ENCODE measurements at places on chromosomes 2 and 18.

DNA sequence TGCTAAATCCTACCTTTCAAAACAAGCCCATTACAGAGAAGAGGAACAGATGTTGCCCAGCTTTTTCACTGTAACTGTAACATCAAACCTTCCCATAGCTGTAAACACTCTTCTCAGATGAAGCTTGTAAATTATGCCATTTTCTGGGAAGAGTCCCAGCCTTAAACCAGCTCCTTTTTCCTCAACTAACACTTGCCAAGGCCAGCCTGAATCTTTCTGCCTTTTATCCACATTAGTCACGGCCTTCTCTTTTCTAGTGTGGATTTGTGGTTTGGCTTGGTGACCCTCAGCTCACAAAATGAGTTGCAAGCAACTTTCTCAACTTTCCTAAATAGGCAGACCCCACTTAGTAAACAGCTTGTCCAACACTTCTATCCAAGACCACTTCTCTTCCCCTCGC is 90.2 kb downstream of the CABLES1 start:
- DNase-seq: no peak

DNA sequence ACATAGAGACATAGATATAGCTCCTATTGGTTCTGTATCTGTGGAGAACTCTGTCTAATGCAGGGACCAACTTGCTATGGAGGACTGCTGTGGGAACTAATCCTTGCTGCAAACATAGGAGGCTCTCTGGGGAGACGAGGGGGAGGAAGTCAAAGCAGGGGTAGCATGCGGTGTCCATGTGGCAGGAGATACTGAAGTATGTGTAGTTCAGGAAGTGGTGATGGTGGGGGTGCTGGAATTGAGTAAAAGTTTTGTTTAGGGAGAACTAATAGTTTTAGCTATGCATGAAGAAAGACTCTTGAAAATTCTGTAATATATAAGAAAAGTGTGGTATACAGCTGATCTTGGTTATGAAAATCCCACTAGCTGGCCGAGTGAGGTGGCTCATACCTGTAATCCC is 62.0 kb downstream of the ANKRD44 start:
- DNase-seq: no peak

- DNase-seq: peak; percentile 64
These were observed 8.5 kb downstream of the IRS1 start for GRCh38 chr2:226791056-226791486.

DNA sequence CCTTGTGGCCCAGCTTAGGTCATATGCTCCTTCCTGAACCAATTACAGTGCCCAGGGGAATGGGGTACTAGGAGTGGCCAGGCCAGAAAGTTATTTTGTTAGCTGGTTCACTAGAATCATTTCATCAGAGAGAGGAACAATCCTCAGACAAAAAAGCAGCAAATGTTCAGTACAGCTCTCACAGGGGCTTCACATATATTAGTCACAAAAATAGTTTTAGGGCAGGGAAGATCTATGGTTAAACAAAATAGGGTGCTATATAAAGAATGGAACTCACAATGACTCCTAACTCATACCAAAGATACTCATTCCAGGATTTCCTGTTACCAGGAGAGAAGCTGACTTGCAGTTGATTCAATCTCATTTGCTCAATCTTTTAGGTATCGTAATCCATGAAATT is 71.0 kb downstream of the CWC22 start:
- no peak for DNase-seq

- peak; percentile 71 for DNase-seq
These were observed 72.7 kb upstream of the SPRED2 start for GRCh38 chr2:65504814-65505697.

DNA sequence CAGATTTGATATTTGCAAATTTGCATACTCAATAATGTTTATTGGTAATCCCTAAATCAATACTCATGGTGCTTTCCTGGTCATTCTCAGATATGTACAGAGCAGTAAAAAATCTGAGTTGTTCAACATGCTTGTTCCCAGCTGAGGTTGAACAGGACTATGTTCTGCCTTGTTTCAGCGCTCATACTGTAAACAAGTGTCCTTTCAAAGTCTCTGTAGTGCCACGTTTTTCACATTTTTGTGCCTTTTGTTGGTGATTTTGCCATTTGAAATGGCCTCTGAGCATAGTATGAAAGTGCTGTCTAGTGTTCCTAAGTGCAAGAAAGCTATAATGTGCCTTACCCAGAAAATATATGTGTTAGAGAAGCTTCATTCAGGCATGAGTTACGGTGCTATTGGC is 16.0 kb upstream of the GATA6 start:
- DNase-seq: no peak

DNA sequence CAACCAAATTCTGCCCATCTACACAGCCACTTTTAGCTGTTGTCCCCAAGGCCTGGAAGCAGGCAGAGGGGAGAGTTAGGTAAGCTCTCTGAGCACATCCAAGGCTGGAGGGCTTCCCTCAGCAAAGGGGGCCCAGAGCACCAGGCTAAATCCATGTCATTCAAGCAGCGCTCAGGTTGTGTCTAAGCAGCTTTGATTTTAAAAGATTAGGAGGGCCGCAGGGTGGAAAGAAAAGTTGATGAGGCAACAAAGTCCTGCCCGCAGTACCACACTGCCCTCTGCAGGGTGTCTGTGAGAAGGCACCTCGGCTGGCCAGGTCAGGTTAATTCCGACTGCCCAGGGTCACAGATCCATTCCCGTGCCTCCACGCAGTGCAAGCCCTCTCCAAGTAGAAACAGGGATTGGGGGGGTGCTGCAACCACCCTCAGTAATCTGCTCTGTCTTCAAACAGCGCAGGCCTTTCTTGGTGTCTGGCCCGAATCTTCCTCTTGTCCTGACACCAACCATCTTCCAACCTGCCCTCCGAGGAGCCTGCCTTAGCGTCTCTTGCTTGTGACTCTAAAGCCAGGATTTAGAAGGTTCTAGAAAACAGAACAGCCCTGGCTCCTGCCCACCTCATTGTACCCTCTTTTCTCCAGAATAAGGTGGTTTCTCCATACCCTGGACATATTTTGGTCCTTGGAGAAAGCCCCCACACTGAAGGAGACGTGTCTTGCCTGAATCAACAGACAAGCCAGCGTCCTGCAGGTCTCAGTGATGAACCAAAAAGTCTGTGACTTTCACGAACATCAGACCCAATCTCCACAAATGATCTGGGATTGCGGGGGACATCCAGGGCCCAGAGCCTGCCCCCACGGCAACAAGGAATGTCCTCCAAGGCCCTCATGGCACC is 289.2 kb downstream of the TNS1 start:
- DNase-seq: peak; percentile 88
